ENCODE measurements at places on chromosomes 11 and 22. TPM values are rescaled to one million over a fixed set of nuclear protein-coding genes. Genes with fewer than 3 reads are reported as not detected.

OR2D2 gene
- total RNA-seq = not detected

PKP3 gene
- total RNA-seq = not detected

SLC6A5 gene
- not detected for total RNA-seq

SELENOM gene
- total RNA-seq = 33.2 TPM

IFITM10 gene
- 0.78 TPM for total RNA-seq

KRTAP5-7 gene
- not detected for total RNA-seq

CREB3L1 gene
- total RNA-seq = not detected

HTATIP2 gene
- 18.8 TPM for total RNA-seq

C11orf87 gene
- total RNA-seq = not detected

MAP6 gene
- total RNA-seq = 0.18 TPM

CHRM1 gene
- not detected for total RNA-seq

CECR2 gene
- total RNA-seq = 0.29 TPM

HMGXB4 gene
- 37.1 TPM for total RNA-seq

All from T-helper 17 cell (primary cell).